ENCODE measurements at places on chromosomes 6 and 20. TPM values are rescaled to one million over a fixed set of nuclear protein-coding genes. Genes with fewer than 3 reads are reported as not detected.
A peak's percentile ranks its signal among the peaks of the same experiment; 100 is the strongest.

DNA sequence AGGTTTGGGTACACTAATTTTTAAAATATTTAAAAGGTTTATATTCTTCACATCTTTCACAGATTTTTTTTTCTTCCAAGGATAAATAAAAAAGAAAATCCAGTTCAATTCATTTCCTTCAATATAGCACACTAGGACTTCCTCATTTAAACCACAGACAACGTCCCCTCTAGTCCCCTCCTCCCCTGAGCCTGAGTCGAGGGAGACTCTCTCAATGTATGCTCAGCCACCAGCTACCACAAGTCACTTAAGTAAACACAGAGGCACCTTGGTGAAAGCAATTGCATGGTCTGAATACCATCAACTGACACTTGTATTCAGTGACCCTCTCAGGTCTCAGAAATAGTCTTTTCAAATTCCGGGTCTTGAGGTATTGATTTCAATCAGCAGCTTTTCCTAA is 88.6 kb downstream of the SIM1 start:
- no peak for DNase-seq

- peak; percentile 97 for DNase-seq
Observed at GRCh38 chr6:19472153-19472552, 365.0 kb upstream of the ID4 start.

DNA sequence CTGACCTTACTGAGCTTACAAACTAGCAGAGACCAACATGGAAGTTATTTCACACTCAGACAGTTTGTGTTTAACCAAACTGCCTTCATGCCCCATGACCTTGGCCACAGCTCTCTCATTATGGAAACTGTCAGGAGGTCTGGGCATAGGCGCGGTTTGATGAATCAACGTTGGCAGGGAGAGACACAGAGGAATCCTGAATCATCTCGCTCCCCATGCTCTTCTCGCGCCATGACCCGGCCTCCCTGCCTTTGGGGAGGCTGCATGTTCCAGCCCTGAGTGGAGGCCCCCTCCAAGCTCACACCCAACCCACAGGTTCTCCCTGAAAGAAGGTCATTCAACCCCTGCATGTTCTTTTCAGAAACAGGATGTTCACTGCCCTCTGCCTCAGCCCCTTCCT is 15.9 kb upstream of the GDAP1L1 start:
- DNase-seq, result no peak

DNA sequence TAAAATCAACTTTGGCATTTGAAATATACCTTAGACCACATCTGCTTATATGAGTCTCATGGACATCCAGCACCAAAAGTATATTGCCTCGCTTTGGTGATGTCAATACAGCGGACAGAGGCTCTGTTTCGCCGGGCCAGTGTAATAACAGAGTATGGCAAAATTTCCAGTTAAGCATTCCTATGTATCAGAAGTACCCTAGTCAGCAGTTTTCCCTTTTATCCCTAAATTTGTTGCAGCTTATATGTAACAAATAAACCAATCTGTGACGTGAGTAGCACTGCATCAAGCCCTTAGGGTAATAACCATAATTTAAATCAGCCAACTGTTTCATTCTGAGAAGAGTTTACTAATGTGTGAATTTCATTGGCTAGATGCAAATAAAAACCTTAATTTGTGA is 585.5 kb upstream of the ADGRB3 start:
- DNase-seq, result no peak

The TNNC2 gene
- not detected for total RNA-seq

- no peak for DNase-seq
Observed at GRCh38 chr6:71197780-71198179, 90.8 kb upstream of the OGFRL1 start.

- no peak for DNase-seq
Observed at GRCh38 chr6:14089224-14089623, 28.3 kb upstream of the CD83 start.

The TCF15 gene
- total RNA-seq, result 0.07 TPM

The RPL10A gene
- 1,876 TPM for total RNA-seq

GRCh38 chr20:32462900-32463641 is 104.9 kb downstream of the ASXL1 start:
- DNase-seq, result no peak

DNA sequence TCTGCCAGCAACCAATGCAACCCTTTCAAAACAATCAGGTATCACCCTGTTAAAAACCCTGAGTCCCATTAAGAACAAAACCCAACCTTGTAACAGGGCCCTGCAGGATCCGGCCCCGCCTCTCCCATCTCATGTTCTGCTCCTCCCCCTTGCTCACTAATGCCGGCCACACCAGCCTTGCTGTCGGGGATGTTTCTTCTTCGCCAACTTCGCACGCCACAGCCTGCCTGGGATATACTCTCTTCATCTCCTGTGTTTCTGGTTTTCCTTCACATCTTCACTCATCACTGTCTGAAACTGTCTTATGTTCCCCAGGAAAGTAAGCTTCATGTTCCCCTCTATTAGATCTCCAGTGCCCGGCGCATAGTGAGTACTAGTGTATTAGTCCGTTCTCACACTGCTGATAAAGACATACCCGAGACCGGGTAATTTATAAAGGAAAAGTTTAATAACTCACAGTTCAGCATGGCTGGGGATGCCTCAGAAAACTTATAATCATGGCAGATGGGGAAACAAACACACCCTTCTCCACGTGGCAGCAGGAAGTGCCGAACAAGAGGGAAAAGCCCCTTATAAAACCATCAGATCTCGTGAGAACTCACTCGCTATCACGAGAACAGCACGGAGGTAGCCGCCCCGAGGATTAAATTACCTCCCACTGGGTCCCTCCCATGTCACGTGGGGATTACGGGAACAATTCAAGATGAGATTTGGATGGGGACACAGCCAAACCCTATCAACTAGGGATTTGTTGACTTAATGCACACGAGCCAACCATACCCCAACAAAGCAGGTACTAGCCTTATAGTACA is 5.1 kb downstream of the TP53RK start:
- peak; percentile 25 for DNase-seq

GRCh38 chr20:54219751-54220426 is 12.0 kb downstream of the PFDN4 start:
- no peak for DNase-seq

The SCRT2 gene
- total RNA-seq, result not detected

DNA sequence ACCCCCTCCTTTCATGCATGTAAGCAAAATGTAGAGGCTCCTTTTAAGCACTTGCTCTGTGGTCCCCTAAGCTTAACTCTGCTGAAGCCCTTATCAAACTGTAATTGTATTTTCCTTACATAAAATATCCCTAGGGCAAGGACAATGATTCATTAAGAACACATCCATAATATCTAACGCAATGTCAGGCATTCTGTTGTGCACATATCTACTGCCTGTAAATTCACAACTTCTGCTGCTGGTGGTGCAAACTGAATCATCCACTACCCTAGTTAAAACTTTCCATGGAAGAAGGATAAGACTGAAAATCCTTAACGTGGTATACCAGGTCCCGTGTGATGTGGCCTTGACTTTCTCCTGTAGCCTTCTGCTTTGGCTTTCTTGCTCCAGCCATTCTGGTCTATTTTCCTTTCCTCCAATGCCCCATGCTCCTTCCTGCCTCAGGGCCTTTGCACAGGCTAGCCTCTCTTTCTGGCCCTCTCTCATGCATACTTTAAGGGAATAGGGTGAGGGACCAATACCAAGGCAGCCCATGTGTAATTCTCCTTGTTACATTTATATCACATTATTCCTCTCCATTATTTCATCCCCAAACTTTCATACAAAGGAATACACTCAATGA is 113.6 kb upstream of the ZFP64 start:
- DNase-seq, result no peak

GRCh38 chr6:63558278-63558677 is 14.0 kb upstream of the LOC128125822 start:
- no peak for DNase-seq

- DNase-seq, result no peak
Observed at GRCh38 chr20:62598761-62599194, 43.5 kb upstream of the SLCO4A1 start.

DNA sequence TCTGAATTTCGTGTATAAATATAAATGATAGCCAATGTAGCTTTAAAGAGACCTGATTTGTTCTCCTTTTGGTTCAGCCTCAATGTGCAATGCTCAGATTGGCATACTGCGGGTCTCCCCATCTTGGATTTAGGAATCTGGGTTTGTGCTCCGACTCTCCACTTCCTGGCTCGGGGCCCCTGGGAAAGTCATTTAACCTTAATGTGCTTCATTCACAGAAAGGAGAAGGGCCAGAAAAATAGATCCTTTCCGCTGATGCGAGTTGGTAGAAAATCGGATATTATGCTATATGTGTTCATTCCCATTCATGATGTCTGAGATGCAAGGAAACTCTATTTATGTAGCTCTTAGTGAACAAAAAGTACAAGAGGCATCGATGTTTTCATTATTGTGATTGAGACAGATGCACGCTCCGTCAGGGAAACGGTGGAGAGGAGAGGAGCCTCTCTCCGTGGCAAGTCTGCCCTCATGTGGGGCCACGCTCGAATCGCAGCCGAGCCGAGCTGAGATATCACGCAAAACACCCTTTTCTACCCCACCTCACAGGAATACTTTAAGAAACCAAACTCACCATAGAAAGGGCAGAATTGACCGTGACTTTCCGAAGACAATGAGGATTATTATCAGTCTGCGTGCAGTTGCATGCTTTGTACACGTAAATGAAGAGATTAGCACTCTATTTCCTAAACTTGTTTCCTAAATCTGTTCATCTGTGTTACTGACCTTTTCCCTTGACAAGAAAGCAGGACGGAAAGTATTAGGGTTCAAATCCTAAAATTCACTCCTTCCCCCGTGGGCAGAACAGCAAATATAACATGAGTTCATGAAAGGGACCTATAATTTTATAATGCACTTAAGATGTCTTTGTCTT is 136.6 kb downstream of the COL9A1 start:
- no peak for DNase-seq

- no peak for DNase-seq
Observed at GRCh38 chr20:59359906-59360725, 59.7 kb downstream of the EDN3 start.

The OTOR gene
- total RNA-seq, result not detected

DNA sequence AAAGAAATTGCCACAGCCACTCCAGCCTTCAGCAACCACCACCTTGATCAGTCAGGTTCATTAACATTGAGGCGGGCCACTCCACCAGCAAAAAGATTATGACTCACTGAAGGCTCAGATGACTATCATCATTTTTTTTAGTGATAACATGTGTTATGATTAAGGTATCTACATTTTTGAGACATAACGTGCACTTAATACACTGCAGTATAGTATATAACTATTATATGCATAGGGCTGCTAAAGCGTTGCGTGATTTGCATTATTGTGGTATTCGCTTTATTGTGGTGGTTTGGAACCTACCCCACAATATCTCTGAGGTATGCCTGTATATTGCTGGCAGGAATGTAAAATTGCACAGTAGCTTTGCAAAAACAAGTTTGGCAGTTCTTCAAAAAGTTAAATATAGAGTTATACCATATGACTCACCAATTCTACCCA is 6.8 kb upstream of the RIPK1 start:
- DNase-seq, result no peak

DNA sequence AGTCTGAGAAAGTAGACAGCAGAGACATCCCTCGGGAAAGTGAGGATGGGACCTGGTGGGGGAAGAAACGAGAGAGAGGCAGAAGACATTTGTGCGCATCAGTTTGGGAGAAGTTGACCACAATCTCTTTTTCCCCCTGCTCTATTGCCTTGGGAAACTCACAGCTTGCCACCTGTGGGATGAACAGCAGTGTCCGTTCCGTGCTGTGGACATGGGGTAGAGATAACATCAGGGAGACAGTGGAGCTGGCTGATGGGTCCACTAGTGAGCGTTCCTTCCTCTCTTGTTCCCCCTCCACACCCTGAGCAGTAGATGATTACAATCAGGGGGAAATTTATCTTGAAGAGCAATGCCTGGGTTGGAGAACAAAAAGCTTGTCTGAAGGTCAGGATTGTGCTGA is 21.8 kb upstream of the RNF182 start:
- DNase-seq, result no peak

DNA sequence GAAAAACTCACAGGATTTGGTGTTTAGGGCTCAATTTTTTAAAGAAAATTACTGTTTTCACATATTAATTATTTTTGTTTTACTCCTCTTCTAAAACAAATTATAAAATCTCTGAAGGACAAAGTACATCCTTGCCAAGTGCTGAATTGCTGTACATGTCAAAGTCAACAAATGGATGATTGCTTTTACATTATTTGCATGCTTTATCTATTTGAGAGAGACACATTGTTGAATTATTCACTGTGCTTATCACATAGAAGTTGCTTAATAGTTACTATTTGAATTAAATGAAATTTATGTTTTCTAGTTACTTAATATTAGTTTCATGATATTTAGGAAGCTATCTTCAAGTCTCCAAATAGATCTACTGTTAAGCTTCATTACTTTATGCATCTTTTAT is 318.6 kb upstream of the PTCHD4 start:
- no peak for DNase-seq

DNA sequence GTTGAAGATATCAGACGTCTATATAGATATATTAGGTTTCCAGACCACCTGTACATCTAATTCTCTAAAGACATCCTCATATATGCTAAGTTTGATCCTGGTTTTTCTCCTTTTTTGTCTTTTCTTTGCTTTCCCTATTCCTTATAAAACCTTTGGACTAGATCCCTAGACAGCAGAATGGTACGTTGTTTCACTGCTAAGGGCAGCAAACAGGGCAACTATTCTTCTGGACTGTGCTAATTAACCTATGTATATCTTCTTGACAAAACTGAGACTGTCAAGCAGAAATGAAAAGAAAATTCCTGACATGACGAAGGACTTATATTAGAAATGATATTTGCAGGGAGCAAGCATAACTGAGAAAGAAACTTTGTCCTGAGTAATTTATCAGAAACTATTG is 19.1 kb downstream of the ME1 start:
- DNase-seq, result no peak

GRCh38 chr20:35007413-35007812 is 51.7 kb downstream of the MYH7B start:
- DNase-seq, result no peak

DNA sequence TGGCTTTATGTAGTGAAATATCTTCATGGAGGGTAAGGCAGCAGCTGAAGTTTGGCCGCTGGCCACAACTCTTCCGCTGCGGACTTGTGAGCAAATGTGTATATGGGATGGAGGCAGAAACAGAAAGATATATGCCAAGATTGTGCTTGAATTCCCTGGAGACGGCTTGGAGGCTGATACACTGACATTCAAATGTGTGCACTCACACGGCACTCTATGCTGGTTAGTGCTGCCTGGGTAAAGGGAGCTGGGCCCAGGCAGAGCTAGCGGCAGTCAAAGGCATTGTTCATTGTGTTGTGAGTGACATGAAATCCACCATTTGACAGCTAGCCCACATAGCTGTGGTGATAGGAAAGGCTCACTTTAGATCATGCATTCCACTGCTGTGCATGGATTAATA is 202.7 kb downstream of the CLIC5 start:
- no peak for DNase-seq

DNA sequence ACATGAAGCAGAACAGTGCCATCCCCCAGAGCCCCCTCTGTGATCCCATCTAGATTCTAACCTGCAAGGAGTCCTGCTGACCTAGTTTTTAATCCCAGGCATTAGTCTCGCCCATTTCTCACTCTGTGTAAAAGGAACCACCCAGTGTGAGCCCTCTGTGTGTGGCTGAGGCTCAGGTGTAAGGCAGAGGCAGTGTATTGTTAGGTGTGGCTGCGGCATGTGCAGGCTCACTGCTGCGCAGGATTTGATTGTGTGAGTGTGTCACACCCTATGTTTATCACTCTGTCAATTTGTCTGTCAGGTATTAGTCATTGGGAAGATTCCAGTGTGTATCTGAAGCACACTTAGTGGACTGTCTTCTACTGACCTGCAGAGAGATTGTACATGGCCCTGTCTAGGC is 13.7 kb upstream of the CST8 start:
- DNase-seq, result no peak

The BPIFB2 gene
- total RNA-seq, result not detected

Measured in kidney epithelial cell (primary cell).